ENCODE measurements at places on chromosomes 11 and 22. TPM values are rescaled to one million over a fixed set of nuclear protein-coding genes. Genes with fewer than 3 reads are reported as not detected.

The THRSP gene
- total RNA-seq = not detected

The MUC2 gene
- total RNA-seq = not detected

The B3GAT1 gene
- not detected for total RNA-seq

The ROM1 gene
- total RNA-seq = 5.2 TPM

The HIRA gene
- total RNA-seq = 19.3 TPM

The EFCAB6 gene
- 0.29 TPM for total RNA-seq

The RTN4R gene
- 0.65 TPM for total RNA-seq

The ENTHD1 gene
- not detected for total RNA-seq

The OR4A16 gene
- total RNA-seq = not detected

The TYR gene
- total RNA-seq = 0.29 TPM

The RFPL1 gene
- not detected for total RNA-seq

The HRAS gene
- 50.5 TPM for total RNA-seq

The MGAT3 gene
- not detected for total RNA-seq
